Liver (tissue), 10 donors: ENCODE measurements at places on chromosomes 6 and 20.
A peak's percentile ranks its signal among the peaks of the same experiment; 100 is the strongest.

- no peak overlapping the region for H3K27ac ChIP-seq
- H3K4me3 ChIP-seq, result no peak overlapping the region
- H3K27me3 ChIP-seq, result no peaks in the 10 kb centered on the region
Measured at GRCh38 chr6:39061182-39061581, 12.6 kb downstream of the GLP1R start.

- H3K27me3 ChIP-seq, result no peaks in the 10 kb centered on the region
- no peaks in the 10 kb centered on the region for H3K4me1 ChIP-seq
- no peak overlapping the region for H3K27ac ChIP-seq
Measured at GRCh38 chr6:22917344-22917743, 348.0 kb downstream of the HDGFL1 start.

DNA sequence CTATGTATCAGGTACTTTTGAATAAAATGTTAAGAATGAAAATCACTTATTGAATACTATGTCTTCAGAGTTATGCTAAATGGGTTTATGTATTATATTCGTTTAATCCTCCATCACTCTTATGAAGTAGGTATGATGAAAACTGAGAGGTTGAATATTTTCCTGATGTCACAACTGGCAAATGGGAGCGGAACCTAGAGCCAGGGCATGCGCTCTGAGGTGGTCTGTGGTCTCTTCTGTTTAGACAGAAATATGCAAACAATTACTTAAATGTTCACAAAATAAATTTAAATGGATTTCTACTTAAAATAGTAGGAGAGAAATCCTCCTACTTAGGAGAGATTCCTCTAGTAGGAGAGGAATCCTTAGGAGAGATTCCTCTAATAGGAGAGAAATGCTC lies 21.3 kb upstream of the UTRN start:
- no peak for DNase-seq
- no peaks in the 10 kb centered on the region for H3K4me1 ChIP-seq
- no peaks in the 10 kb centered on the region for H3K27me3 ChIP-seq
- no peak overlapping the region for H3K27ac ChIP-seq

GRCh38 chr6:118725944-118726343 lies 74.6 kb upstream of the CEP85L start:
- no peaks in the 10 kb centered on the region for H3K4me1 ChIP-seq
- no peak overlapping the region for H3K27ac ChIP-seq
- no peaks in the 10 kb centered on the region for H3K27me3 ChIP-seq
- H3K36me3 ChIP-seq, result no peaks in the 10 kb centered on the region
- no peak for DNase-seq

GRCh38 chr6:12356983-12357972 lies 67.1 kb downstream of the EDN1 start:
- H3K27ac ChIP-seq, result no peak overlapping the region
- DNase-seq, result no peak
- H3K27me3 ChIP-seq, result no peaks in the 10 kb centered on the region

GRCh38 chr20:19438488-19438887 lies 226.0 kb downstream of the SLC24A3 start:
- no peaks in the 10 kb centered on the region for H3K4me1 ChIP-seq
- no peaks in the 10 kb centered on the region for H3K27me3 ChIP-seq
- no peak overlapping the region for H3K4me3 ChIP-seq
- no peaks in the 10 kb centered on the region for H3K36me3 ChIP-seq
- peak; percentile 17 for DNase-seq
- H3K27ac ChIP-seq, result no peak overlapping the region

DNA sequence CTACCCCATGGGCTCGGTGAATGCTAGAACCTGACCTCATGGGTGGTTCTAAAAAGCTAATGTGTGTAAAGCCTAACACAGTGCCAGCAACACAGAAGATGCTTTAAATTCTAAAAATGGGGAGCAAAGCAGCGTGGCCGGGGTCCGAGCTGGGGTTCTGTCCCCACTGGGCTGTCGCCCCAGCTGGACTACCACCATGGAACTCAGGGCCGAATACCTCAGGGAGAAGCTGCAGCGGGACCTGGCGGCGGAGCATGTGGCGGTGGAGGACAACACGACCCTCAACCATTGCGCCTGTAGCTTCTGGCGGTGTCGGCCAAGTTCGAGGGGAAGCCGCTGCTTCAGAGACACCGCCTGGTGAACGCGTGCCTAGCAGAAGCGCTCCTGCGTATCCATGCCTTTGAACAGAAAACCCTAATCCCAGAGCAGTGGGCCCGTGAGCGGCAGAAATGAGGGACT lies 8.4 kb downstream of the SOX4 start:
- no peak for DNase-seq
- H3K4me1 ChIP-seq, result no peaks in the 10 kb centered on the region
- no peak overlapping the region for H3K27ac ChIP-seq
- H3K27me3 ChIP-seq, result no peaks in the 10 kb centered on the region
- no peaks in the 10 kb centered on the region for H3K36me3 ChIP-seq
- H3K4me3 ChIP-seq, result no peak overlapping the region

GRCh38 chr20:41379551-41379950 lies 12.9 kb upstream of the EMILIN3 start:
- H3K4me3 ChIP-seq, result no peak overlapping the region
- H3K4me1 ChIP-seq, result no peaks in the 10 kb centered on the region
- H3K27me3 ChIP-seq, result no peaks in the 10 kb centered on the region
- no peak for DNase-seq
- H3K27ac ChIP-seq, result no peak overlapping the region

GRCh38 chr6:36514554-36515456 lies 32.5 kb downstream of the STK38 start:
- no peaks in the 10 kb centered on the region for H3K27me3 ChIP-seq
- peaks cover 7% of the 10 kb centered on the region for H3K36me3 ChIP-seq
- peaks cover 30% of the 10 kb centered on the region for H3K4me1 ChIP-seq
- peak overlapping the region; percentile 91 for H3K27ac ChIP-seq

GRCh38 chr6:146369866-146370265 lies 173.8 kb upstream of the RAB32 start:
- no peaks in the 10 kb centered on the region for H3K27me3 ChIP-seq
- H3K36me3 ChIP-seq, result no peaks in the 10 kb centered on the region
- no peak overlapping the region for H3K27ac ChIP-seq
- DNase-seq, result no peak

- DNase-seq, result no peak
- no peak overlapping the region for H3K4me3 ChIP-seq
- no peaks in the 10 kb centered on the region for H3K4me1 ChIP-seq
Measured at GRCh38 chr6:112128208-112128607, 40.8 kb downstream of the FAM229B start.

GRCh38 chr6:15365273-15365687 lies 119.4 kb downstream of the JARID2 start:
- H3K4me1 ChIP-seq, result peaks cover 36% of the 10 kb centered on the region
- no peak overlapping the region for H3K4me3 ChIP-seq
- peak; percentile 44 for DNase-seq
- H3K36me3 ChIP-seq, result no peaks in the 10 kb centered on the region
- no peaks in the 10 kb centered on the region for H3K27me3 ChIP-seq

DNA sequence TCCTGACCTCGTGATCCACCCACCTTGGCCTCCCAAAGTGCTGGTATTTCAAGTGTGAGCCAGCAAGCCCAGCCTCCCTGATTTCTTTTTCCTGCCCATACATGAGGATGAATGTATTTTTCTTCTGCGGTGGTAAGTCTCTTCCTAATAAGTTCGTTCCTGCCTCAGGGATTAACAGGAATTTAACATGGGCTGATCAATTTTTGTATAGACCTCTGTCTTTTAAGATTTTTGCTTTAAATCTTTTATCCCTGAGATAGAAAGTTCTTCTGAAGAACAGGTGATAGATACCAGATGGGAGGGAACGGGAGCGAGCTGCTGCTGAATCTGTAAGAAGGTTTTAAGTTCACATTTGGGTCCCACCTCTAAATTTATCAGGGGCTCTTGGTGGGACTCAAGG lies 7.0 kb upstream of the ZNFX1 start:
- H3K27ac ChIP-seq, result no peak overlapping the region
- no peak for DNase-seq
- H3K36me3 ChIP-seq, result peaks cover 95% of the 10 kb centered on the region

GRCh38 chr6:35687658-35688604 lies 784 bp downstream of the FKBP5 start:
- peaks cover 6% of the 10 kb centered on the region for H3K36me3 ChIP-seq
- H3K4me1 ChIP-seq, result peaks cover 12% of the 10 kb centered on the region
- peak overlapping the region; percentile 71 for H3K27ac ChIP-seq
- no peaks in the 10 kb centered on the region for H3K27me3 ChIP-seq
- peak; percentile 61 for DNase-seq

DNA sequence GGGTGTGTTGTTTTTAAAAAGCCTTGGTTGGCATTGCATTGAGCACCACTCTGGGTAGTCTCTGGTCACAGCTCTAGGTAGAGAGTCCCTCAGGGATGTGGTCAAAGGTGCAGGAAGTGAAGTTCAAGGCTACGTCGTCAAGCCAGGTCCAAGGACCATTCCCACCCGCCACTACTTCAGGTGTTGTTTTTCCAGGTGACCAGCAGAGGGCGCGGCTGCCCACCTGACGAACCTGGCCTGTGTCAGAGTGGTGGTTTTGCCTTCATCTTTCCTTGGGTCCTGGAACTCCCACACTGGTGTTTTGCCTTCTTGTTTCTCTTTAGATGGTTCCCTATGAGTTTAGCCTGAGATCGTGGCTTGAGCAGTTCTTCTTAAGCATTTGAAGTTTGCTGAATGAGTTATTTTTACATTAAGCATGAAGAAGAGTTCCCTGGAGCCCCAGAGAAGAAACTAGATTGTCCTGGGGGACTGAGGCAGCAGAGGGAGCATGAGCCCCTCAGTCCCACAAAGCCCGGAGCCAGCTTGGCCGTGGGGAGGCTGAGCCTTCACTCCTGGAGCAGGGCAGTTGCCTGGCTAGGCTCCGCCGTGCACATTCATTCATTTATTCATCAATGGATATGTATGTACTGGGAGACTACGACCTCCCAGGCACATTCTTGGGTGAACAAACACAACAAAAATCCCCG lies 5.6 kb upstream of the PHACTR3 start:
- H3K4me1 ChIP-seq, result no peaks in the 10 kb centered on the region
- no peak overlapping the region for H3K27ac ChIP-seq

DNA sequence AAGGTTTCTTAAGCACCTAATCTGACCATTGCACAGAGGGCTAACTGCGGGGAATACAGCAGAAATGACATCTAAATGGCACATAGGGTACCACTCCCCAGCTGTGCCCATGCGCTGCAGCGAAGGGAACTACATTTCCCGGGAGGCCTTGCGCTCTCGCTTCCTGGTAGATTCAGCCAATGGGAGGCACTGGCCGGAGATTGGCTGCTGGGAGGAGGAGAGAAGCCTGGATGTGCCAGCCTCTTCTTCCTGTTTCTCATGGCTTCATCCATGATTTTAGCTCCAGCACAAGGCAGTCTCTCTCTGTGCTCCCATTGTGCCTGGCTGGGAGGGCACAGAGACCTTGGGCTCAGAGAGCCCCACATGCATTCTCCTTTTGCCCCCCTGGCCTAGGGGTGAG lies 101.7 kb upstream of the FOXA2 start:
- H3K27ac ChIP-seq, result no peak overlapping the region
- H3K27me3 ChIP-seq, result no peaks in the 10 kb centered on the region
- no peaks in the 10 kb centered on the region for H3K36me3 ChIP-seq
- no peak for DNase-seq
- peaks cover 19% of the 10 kb centered on the region for H3K4me1 ChIP-seq

- H3K36me3 ChIP-seq, result no peaks in the 10 kb centered on the region
- no peaks in the 10 kb centered on the region for H3K27me3 ChIP-seq
- DNase-seq, result no peak
- H3K4me3 ChIP-seq, result no peak overlapping the region
- H3K4me1 ChIP-seq, result no peaks in the 10 kb centered on the region
Measured at GRCh38 chr6:130482645-130483390, 117.0 kb downstream of the TMEM200A start.

GRCh38 chr6:138289739-138290138 lies 71.4 kb upstream of the PBOV1 start:
- H3K27me3 ChIP-seq, result no peaks in the 10 kb centered on the region
- no peaks in the 10 kb centered on the region for H3K36me3 ChIP-seq
- DNase-seq, result peak; percentile 46
- H3K4me1 ChIP-seq, result peaks cover 11% of the 10 kb centered on the region

GRCh38 chr6:163406366-163406765 lies 8.2 kb upstream of the QKI start:
- no peaks in the 10 kb centered on the region for H3K27me3 ChIP-seq
- peak overlapping the region; percentile 39 for H3K4me3 ChIP-seq
- no peak for DNase-seq
- H3K4me1 ChIP-seq, result peaks cover 23% of the 10 kb centered on the region
- no peaks in the 10 kb centered on the region for H3K36me3 ChIP-seq
- peak overlapping the region; percentile 95 for H3K27ac ChIP-seq

DNA sequence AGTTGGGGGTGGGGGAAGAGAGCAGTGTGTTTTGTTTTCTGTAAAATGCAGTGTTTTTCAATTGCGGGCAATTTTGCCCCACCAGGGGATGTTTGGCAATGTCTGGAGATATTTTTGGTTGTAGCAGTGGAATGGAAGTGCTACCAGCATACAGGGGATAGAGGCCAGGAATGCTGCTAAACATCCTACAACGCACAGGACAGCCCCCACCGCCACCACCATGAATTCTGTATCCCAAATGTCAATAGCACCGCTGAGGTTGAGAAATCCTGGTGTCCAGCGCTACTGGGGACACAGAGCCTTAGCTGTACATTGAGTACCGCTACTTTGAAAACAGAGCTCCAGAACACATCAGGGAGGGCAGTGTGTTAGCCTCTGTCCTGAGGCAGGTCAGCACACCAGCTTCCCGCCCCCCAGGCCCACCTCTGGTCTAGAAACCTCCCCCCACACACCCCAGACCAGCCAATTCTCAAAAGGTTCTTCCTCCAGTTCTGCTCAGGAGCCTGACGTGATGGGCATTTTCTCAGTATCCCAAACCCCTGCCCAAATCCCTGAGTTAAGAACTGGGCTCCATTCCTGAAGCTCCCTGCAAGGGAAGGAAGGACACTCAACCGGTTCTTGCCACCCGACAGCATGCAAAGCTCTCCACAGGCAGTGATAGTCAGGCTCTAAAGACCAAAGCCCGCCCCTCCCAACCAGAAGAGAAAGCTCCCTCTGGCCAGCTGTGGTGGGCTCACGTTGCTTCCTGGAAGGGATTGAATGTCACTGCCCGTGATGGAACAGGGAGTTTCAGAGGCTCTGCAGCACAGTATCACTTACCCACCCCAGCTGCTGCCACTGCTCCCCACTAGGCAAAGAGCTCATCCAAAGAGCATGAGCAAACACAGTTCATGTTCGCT lies 321.5 kb upstream of the JARID2 start:
- H3K36me3 ChIP-seq, result no peaks in the 10 kb centered on the region
- DNase-seq, result no peak
- H3K27ac ChIP-seq, result no peak overlapping the region

GRCh38 chr6:156822747-156823206 lies 45.6 kb downstream of the ARID1B start:
- H3K36me3 ChIP-seq, result no peaks in the 10 kb centered on the region
- peaks cover 14% of the 10 kb centered on the region for H3K4me1 ChIP-seq
- DNase-seq, result no peak
- H3K4me3 ChIP-seq, result no peak overlapping the region

DNA sequence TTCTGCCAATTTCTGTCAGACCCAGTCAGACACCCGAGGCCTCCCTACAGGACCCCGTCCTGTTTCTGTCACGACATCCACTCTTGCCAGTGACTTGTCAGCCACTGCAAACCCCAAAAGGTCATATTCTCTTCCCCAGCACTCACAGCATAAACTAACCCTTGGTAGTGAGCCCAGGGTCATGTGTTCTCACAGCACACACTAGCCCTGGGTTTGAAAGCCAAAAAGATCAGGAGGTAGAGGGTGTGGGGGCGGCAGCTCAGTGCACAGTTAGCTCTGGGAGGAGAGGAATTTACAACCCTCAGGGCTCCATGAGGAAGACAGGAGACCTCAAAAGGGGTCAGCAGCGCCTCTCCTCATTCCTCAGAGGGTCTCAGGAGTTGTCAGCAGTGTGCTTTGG lies 9.9 kb upstream of the SNX9 start:
- H3K4me3 ChIP-seq, result no peak overlapping the region
- H3K27me3 ChIP-seq, result no peaks in the 10 kb centered on the region
- H3K27ac ChIP-seq, result no peak overlapping the region
- DNase-seq, result no peak
- H3K4me1 ChIP-seq, result no peaks in the 10 kb centered on the region

GRCh38 chr6:89596056-89596455 lies 42.5 kb downstream of the LYRM2 start:
- no peaks in the 10 kb centered on the region for H3K4me1 ChIP-seq
- H3K27ac ChIP-seq, result no peak overlapping the region
